ENCODE measurements at places on chromosomes 3 and 15.
A peak's percentile ranks its signal among the peaks of the same experiment; 100 is the strongest.

DNA sequence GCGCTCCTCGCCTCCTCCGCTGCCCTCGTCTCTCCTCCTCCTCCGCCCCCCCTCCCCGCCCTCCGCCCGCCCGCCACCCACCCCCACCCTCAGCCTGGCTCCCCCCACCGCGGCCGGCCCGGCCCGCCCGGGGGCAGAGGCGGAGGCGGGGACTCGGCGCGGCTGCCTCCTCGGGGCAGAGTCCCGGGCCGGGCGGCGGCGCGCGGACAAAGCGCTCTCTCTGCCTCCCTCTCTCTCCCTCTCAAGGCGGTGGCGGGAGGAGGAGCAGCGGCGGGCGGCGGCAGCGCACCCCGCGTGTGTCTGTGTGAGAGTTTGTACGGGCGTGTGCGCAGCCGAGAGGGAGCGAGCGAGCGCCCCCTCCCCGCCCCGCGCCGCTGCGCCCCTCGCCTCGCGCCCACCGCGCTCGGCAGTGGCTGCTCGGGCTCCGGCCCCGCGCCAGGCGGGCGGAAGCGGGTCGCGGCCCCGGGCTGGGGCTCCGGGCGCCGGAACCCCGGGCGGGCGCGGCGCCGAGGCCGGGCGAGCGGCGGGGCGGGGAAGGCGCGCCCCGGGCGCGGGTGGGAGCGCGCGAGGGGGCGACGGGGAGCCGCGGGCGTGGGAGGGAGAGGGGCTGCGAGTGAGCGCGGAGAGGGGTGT is at the start of gene IGF2BP2:
IGF2BP2 (minus strand) TSS at position 37 of the 633 bp plus-strand sequence. CDS start 82 bp downstream, outside the sequence.
- DNase-seq, result peak; percentile 76

DNA sequence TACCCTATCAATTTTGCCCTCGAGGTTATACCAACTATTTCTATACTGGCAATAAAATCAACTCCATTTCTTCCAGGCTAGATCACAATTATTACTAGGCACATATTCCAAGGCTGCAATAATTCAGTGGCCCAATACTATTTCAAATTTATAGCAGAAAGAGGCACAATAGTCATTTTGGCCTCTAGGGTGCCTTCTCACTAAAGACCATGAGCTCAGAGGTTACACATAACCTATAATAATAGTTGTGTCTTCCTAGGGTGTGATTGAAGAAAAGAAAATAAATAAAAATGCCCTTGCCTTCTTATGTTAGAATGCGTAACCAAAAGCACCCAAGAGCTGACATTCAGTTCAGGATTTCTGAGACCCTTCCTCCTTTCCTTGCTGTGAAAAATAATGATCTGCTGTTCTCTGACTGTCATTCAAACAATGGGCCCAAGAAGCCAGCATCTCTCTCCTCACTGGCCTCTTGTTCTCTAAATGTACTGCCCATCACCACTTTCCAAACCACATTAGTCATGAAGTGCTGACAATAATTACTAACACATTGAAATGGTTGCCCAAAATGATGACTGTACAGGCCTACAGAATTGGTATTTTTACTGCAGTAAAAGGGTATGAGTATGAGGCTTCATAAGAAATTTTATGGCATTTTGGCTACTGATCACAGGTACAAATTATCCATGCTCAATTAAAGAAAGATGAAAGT is 244.8 kb downstream of the LRRN1 start:
- peak; percentile 20 for DNase-seq

- no peak for DNase-seq
Observed at GRCh38 chr15:94246016-94246415, 14.7 kb downstream of the MCTP2 start.

DNA sequence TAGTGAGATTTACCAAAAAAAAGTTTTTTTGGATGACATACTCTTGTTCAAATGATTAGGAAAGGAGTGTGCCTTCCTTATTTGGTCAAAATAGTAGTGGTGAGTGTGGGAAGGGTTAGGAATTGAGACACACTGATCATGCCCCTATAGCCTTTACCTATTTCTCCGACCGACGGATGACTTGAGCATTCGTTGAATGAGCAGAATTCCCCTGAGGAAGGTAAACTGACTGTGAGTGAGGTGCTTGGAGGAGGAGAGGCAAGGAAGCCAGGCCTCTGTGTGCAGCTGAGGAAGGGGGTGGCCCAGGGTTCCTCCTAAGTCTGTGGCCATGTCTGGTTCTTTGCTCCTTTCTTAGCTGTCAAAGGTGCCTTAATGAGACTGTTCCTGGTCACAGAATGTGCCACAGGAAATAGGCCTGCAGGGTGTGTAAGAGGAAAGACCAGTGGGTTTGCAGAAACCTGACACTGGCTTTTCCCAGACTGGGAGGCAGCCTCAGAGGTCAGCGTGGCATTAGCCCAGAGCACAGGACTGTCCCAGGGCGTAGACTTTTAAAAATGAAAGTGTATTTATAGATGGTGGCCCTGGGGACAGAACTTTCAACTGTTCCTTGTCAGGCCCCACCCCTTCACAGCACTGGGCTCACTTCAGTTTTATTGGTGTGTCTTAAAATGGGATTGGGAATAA is 307.7 kb upstream of the C2CD4B start:
- no peak for DNase-seq

- DNase-seq, result no peak
Observed at GRCh38 chr3:16335772-16336645, 71.0 kb downstream of the OXNAD1 start.

DNA sequence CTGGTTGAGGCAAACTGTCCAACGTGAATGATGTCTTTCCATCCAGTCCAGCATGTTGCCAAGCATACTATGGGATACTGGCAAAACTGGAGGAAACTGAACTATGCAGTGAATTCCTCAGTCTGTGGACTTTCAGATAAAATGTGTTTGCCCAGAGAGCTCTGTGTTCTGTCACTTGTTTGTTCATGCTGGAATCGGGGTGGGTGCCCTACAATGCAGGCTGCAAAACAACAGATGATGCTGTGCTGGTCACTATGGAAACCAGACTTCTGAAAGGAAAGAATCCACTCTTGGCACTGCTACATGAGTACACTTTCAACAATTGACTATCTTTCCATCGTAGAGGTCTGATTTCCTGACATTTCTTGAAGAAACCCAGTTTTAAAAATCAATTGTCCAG is 272.5 kb upstream of the ARHGEF26 start:
- no peak for DNase-seq

DNA sequence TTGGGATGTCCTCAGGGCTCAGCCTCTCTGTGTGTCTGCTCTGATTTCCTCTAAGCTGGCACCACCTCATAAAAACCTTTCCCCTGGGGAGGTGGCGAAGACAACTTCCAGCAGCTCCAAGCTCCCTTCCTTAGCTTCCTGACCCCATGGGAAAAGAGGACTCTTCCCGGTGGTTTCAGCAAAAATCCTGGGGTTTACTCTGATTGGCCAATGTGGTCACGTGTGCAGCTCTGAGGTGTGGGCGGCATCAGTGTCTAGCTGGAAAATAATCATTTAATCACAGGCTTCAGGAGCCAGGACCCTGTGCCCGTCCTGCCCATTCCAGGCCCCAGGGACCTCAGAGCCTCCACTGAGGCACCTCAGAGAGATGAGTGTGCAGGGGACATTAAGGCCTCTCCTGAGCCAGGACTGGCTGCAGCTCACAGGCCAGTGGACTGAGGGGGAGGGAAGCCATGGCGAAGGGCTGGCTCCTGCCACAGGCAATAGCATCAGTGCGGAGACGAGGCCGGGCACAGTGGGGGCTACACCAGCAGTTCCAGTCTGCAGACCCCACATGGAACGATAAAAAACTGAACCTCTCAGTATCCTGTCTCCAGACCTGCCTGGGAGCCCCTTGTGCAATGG is 104.1 kb downstream of the TPRA1 start:
- DNase-seq, result no peak

GRCh38 chr15:68578980-68579935 is at the start of gene CORO2B:
Gene CORO2B (plus strand): TSS chr15:68578993. CDS start chr15:68579263, 270 bp downstream.
- DNase-seq, result no peak

- DNase-seq, result no peak
Observed at GRCh38 chr15:39396979-39397615, 183.8 kb upstream of the THBS1 start.

DNA sequence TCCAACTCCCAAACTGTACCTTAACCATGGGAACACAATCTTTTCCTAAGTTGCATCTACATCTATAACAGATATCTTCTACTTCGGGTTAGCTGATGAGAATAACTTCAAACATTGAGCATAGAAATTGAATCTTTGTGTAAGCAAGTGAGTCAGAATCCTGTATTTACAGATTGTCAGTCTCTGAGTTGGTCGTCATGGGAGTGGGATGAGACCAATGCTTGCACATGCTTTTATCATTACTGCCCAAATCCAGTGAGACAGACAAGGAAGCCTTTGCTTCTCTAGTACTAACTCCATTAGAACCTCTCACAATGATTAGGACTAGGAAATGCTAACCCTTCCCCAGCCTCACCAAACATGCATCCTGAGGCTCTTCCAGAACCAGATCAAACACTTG is 587.1 kb upstream of the ZNF717 start:
- no peak for DNase-seq

DNA sequence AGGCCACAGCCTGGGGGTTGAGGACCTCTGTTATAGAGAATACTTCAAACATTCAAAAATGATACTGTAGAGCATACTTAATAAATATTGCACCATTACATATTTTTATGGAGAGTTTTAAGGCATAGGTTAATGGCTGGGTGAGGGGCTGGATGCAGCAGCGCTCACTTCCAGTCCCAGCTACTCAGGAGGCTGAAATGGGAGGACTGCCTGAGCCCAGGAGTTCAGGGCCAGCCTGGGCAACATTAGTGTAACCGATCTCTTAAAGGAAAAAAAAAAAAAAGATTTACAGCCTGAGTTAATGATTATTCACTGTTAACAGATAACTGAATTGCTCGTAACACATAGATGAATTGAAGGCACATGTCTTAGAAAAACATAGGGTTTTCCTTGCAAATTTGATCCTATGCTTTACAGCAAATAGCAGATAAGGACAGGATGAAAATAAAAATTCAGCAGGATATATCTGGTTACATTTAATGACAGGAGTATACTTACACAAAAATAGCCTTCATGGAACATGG is 282.9 kb downstream of the TBC1D5 start:
- no peak for DNase-seq

GRCh38 chr3:56125358-56126005 is 342.8 kb downstream of the ERC2 start:
- DNase-seq, result no peak

DNA sequence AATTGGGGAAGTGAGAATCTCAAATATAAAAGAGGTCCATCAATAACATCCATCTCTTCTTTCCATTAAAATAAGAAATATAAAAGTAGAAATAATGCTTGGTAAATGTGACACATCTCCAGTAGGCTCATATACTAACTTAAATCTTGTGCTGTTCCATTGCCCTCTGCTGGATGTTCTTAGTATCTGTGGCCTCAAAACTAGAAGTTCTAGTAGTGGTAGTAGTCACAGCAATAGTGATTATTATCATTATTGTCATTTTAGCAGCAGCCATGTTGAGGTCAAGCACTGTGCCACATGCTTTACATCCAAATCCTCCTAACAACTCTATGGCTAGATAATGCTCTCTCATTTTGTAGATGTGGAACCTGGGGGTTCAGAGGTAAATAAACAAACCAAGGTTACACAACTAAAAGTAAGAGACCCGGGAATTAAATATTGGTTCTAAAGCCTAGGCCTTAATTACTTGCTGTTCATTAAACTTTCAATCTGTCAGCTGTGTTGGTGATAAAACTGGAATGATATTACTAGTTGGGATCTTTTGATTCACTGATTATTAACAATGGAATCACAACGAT is 20.2 kb upstream of the BTLA start:
- peak; percentile 29 for DNase-seq

DNA sequence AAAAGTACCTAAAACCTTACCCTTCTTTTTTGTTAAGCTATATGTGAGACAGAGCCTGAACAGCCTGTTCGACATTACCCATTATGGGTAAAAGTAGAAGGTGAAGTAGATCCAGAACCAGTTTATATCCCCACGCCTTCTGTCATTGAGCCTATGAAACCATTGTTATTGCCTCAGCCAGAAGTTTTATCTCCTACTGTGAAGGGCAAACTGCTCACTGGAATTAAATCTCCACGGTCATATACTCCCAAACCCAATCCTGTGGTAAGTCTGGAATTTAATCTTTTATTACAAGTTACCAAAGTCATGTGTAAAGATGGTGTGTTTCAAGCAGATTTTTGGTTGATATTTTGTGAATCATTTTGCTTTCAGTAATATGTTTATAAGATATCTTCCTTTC is 47.1 kb upstream of the MAPKBP1 start:
- DNase-seq, result no peak

DNA sequence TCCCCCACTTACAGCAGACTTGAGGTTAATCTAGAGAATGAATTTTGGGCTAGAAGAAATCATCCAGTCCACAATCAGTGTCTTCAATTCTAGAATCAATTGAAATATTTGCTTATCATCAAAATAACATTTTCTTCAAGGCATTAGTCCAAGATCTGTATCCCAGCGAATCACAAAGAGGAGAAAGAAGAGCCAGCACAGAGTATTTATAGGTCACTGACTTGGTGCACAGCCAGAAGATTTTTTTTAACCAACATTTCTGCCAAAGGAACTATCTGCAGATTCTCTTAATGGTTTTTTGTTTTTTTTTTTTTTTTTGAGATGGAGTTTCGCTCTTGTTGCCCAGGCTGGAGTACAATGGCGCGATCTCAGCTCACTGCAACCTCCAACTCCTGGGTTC is 178.2 kb downstream of the TNIK start:
- DNase-seq, result peak; percentile 64

- DNase-seq, result no peak
Observed at GRCh38 chr3:37347941-37348340, 173.6 kb upstream of the LRRFIP2 start.

DNA sequence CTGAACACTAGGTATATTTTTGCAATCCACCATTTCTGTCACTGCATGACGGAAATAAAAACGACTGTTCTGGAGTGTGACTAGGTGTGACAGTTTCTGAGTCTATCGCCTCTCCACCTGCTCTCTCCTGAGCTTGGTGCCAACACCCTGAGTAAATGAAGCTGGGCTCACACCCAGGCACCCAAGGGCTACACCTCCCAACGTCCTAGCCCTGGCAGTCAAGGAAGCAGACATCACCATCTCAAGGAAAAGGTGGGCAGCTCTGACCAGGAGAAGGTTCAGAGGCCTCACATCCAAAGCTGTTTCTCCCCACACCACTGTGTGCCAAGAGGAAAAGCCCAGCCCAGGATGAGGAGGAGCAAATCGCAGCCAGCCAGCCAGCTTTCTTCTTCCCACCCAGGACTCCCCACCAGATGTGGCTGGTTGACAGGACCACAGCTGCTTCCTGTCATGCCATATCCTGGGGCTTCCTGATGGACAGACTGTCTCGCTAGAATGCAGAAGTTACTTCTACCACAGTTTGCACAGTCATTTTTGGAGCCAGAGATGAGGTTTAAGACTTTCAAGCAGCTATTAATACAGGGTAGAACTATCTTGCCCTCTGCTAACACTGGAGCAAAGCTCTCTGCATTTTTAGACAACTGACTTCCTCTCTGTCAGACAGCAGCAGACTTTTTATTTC is 3.3 kb downstream of the SCAMP2 start:
- DNase-seq, result no peak

GRCh38 chr3:129626744-129627349 is 20.4 kb upstream of the PLXND1 start:
- no peak for DNase-seq

DNA sequence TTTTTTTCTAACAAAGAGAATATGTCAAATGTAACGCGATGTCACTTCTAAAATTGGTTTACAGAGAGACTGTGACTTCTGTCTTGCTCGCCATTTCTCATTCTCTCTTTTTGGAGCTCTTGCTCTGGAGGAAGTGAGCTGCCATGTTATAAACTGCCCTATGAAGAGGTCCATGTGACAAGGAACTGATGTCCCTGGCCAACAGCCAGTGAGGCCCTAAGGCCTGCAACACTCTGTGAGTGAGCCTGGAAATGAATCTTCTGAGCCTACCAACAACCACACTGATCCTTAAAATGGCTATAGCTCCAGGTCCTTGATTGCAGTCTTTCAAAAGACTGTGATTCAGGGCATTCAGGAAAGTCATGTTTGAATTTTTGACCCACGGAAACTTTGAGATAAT is 49.9 kb downstream of the NMD3 start:
- DNase-seq, result no peak
